CD4-positive, alpha-beta T cell (primary cell): ENCODE measurements at places on chromosomes 12 and 14.
A peak's percentile ranks its signal among the peaks of the same experiment; 100 is the strongest.

DNA sequence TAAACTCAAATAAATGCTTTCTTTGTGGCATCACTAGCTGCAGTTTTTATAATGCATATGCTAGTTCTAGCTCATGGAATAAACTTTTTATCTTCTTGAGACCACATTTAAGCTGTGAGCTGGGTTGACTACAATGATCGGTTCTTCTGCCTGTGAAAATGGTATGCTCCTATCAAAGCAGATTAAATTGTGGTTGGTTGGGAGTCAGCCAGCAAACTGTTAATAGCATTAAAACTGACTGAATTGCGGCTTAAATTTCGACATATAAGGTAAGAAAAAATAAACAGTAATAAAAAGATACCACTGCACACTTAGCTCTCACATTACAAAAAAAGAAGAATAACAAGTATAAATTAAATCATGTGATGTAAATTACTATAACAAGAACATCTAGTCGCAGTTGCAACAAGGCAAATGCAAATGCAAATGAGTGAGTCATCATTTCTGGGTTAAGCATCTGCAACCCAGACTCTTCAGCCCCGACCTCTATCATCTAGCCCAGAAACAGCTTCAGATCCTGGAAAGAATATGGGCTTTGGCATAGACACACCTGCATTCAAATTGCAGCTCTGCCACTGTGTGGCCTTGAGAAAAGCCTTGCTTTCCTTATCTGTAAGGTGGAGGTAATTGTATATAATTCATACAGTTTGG lies 19.8 kb upstream of the DHRS7 start:
- H3K27me3 ChIP-seq: no peaks in the 10 kb centered on the region
- no peak overlapping the region for H3K4me3 ChIP-seq
- H3K36me3 ChIP-seq: no peaks in the 10 kb centered on the region

DNA sequence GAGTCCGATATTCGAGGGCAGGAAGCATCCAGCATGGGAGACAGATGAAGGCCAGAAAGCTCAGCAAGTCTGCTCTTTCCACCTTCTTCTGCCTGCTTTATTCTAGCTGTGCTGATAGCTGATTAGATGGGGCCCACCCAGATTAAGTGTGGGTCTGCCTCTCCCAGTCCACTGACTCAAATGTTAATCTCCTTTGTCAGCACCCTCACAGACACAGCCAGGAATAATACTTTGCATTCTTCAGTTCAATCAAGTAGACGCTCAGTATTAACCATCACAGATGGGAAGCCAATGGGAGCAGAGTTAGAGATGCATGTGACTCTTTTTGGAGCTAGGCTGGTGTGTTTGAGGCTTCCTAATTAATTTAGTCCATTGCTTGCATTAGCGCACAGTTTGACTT lies 17.0 kb downstream of the C12orf75 start:
- no peak for DNase-seq
- no peaks in the 10 kb centered on the region for H3K4me1 ChIP-seq
- no peaks in the 10 kb centered on the region for H3K36me3 ChIP-seq
- no peak overlapping the region for H3K27ac ChIP-seq
- no peaks in the 10 kb centered on the region for H3K27me3 ChIP-seq
- H3K4me3 ChIP-seq: no peak overlapping the region

GRCh38 chr12:104490850-104491249 lies 34.1 kb downstream of the CHST11 start:
- peaks cover 58% of the 10 kb centered on the region for H3K4me1 ChIP-seq
- no peak overlapping the region for H3K27ac ChIP-seq
- H3K36me3 ChIP-seq: no peaks in the 10 kb centered on the region
- H3K27me3 ChIP-seq: no peaks in the 10 kb centered on the region
- no peak for DNase-seq

DNA sequence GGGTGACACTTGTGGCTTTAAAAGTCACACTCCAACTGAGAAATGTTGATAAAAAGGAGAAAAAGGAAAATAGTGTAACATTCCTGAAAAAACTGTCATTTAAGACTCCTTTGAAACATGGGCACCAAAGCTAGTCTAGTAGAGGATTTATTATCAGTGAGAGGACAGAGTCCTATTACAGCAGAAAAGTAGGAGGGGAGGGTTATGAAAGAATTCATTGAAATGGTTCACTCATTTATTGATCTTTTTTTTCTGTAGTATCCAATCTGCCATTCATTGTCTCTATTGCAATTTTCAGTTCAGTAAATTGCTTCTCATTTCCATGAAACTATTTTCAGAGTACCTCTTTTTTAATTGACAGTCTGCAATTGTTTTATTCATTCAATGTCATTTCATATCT lies 25.4 kb downstream of the PPM1A start:
- no peak for DNase-seq
- H3K36me3 ChIP-seq: no peaks in the 10 kb centered on the region
- H3K4me1 ChIP-seq: peaks cover 13% of the 10 kb centered on the region
- no peak overlapping the region for H3K27ac ChIP-seq
- no peak overlapping the region for H3K4me3 ChIP-seq

DNA sequence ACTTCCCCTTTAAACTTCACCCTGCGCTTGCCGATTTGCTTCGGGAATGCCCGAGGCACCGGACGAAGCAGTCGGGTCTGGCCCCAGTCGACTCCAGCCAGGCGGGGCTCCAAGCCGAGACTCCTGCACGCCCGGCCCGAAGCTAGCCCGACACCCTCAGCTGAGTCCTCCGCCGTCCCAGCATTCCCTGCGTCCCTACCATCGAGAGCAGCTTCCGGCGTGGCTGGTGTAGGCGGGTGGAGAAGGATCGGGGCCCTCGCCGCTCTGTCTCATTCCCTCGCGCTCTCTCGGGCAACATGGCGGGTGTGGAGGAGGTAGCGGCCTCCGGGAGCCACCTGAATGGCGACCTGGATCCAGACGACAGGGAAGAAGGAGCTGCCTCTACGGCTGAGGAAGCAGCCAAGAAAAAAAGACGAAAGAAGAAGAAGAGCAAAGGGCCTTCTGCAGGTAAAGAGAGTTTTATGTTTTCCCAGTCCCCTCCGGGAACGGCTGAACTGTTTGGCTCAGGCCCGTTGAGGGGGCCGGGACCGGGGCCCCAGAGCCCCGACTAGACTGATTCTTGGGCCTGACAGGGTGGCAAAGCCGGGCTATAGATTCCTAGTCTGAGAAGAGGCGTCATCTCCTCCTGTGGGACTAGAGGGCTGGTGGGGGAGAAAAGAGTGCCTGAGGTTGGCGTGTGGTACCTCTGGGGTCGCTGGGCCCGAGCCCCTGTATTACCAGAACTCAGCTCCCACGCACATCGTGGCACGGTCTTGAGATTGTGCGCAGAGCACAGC lies at the start of gene METAP2:
Gene METAP2 (plus strand): TSS at position 269 of the 776 bp plus-strand sequence. CDS start 28 bp downstream, at position 297.
- H3K4me1 ChIP-seq: peaks cover 32% of the 10 kb centered on the region
- H3K4me3 ChIP-seq: peak within 1 kb of the TSS; percentile 92
- DNase-seq: peak; percentile 85
- H3K36me3 ChIP-seq: peaks cover 28% of the 10 kb centered on the region
- no peaks in the 10 kb centered on the region for H3K27me3 ChIP-seq

- no peak for DNase-seq
- no peak overlapping the region for H3K4me3 ChIP-seq
- H3K27ac ChIP-seq: no peak overlapping the region
- H3K27me3 ChIP-seq: no peaks in the 10 kb centered on the region
Measured at GRCh38 chr14:90387206-90387760, 9.5 kb upstream of the CALM1 start.

DNA sequence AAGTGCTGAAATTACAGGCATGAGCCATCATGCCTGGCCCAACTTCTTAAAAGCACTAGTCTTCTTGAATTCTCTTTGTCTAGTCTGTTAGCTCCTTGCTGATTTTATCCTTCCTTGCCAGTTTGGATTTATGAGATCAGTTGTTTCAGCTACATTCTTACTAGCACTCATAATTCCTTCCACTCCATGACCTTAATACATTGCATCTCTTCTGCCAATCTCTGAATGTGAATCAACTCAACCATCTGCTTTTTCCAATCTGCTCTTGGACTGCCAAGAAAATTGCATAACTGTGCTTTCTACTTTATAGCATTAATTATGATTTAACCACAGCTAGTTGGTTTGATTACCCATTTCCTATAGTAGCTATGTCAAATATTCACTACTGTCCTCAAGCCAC lies 14.9 kb upstream of the HEATR5A start:
- peaks cover 2% of the 10 kb centered on the region for H3K36me3 ChIP-seq
- no peaks in the 10 kb centered on the region for H3K4me1 ChIP-seq
- no peak overlapping the region for H3K4me3 ChIP-seq
- no peak overlapping the region for H3K27ac ChIP-seq
- DNase-seq: no peak

DNA sequence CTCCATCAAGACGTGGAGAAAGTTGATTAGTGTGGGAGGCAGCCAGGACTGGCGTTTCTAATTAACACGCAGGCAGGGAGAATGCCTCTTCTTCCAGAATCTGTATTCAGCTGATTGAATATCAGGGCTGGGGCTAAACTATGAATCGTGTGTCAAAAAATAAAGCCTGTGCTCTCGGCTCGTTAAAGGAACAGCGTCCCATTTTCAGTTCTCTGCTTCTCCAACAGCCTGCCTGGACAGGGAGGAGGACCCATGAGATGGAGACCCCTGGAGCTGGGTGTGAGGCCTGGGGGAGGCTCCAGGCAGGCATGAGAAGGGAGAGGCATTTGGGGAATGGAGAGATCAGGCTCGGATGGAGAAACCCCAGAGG lies 28.6 kb upstream of the LHX5 start:
- H3K4me1 ChIP-seq: no peaks in the 10 kb centered on the region
- no peak overlapping the region for H3K27ac ChIP-seq
- H3K4me3 ChIP-seq: no peak overlapping the region
- peaks cover 15% of the 10 kb centered on the region for H3K27me3 ChIP-seq
- DNase-seq: no peak

DNA sequence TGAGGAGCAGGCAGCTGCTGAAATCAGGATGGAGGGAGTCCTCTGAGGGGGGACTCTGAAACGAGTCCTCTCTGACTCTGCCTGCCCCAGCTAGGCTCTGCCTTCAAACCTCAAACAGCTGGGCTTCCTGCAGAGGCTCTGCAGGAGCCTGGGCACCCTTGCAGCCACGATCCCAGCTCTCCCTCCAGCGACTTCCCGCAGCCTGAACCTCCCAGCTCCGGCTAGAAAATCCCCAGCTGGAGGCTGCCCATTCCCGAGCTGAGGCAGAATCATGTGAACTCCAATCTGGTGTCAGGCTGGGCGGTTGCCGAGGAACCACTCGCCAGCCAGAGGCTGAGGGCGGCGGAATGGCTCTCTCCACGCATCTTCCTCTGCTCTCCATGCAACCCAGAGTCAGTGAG lies at the start of gene GPR68:
Gene GPR68 (minus strand): TSS at position 204 of the 401 bp plus-strand sequence. CDS start 9,654 bp downstream, outside the sequence.
- peak within 1 kb of the TSS; percentile 97 for H3K27ac ChIP-seq
- H3K4me1 ChIP-seq: peaks cover 91% of the 10 kb centered on the region
- peak; percentile 70 for DNase-seq
- H3K36me3 ChIP-seq: peaks cover 5% of the 10 kb centered on the region

DNA sequence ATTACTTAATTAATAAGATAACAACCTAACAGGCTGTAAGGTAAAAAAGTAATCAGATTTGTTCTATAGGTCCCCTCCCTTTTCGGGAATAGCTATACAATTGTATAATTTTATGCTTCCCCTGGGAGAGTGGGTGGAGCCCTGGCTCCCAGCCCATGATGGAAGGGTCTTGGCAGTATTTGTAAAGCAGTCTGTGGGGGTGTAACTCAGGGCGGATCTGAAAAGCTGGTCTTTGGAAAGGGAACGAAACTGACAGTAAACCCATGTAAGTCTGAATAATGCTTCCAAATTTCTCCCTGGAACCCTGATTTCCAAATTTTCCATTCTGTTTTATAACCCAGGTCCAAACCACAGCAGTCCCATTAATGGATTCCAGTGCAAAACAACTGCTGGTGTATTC lies 110.4 kb downstream of the DAD1 start:
- H3K36me3 ChIP-seq: no peaks in the 10 kb centered on the region
- H3K27me3 ChIP-seq: no peaks in the 10 kb centered on the region
- H3K4me3 ChIP-seq: peak overlapping the region; percentile 55
- H3K4me1 ChIP-seq: no peaks in the 10 kb centered on the region
- no peak overlapping the region for H3K27ac ChIP-seq

DNA sequence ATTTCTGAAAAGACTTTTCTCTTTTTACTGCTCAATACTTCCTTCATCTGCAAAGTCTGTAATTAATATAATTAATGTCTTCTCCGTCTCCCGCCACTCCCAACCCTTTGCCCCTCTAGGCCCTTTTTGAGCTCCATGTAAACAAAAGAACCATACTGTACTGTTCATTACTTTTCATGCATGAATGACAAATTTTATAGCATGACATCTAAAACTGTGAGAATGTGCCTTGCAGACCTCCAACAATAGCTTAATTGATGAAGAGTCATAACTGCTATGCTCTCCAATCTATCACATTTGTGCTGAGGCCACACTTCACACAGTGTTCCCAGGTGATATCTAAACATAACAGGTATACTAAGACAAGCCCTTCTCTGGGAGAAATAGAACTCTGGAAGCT lies 1122.7 kb upstream of the ATXN7L3B start:
- H3K36me3 ChIP-seq: no peaks in the 10 kb centered on the region
- DNase-seq: no peak
- H3K27ac ChIP-seq: no peak overlapping the region
